Posterior cingulate gyrus (tissue), 11 donors: ENCODE measurements at places on chromosomes 2 and 18.

- no peak for DNase-seq
Observed at GRCh38 chr2:222057347-222058073, 241.3 kb downstream of the PAX3 start.

GRCh38 chr2:54672590-54673456 is 50.6 kb upstream of the EML6 start:
- DNase-seq: no peak

GRCh38 chr2:96534141-96534540 is 2.4 kb upstream of the ARID5A start:
- peak; percentile 2 for DNase-seq

DNA sequence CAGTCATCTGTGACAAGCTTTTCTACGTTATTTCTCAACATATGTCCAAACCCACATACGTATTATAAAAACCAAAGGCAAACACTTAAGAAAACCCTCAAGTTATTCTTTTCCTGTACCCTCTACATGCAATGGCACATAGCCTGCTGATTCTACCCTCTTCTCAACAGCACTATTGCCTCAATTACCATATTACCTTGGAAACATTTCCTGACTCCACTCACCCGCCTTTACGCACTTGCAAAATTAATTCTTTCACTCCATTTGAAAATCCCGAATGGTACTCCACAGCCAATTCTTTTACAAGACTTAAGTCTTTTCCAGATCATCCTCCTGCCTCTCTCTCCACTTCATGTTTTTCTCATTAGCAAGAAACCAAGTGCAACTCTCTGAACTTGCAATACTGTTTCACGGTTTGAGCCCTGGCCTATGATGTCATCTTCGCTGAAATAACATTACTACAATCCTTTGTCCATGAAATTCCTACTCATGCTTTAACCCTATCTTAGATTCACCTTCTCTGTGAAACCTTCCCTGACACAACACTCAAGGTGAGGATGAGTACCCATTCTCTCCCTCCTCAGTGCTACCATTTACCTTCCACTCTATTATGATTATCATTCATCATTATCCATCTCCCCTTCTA is 29.0 kb downstream of the SESTD1 start:
- DNase-seq: no peak

GRCh38 chr2:75994759-75995158 is 284.0 kb upstream of the GCFC2 start:
- no peak for DNase-seq

GRCh38 chr2:214630402-214631045 is 179.0 kb downstream of the BARD1 start:
- no peak for DNase-seq

- DNase-seq: no peak
Observed at GRCh38 chr2:168673265-168674189, 128.9 kb upstream of the NOSTRIN start.

DNA sequence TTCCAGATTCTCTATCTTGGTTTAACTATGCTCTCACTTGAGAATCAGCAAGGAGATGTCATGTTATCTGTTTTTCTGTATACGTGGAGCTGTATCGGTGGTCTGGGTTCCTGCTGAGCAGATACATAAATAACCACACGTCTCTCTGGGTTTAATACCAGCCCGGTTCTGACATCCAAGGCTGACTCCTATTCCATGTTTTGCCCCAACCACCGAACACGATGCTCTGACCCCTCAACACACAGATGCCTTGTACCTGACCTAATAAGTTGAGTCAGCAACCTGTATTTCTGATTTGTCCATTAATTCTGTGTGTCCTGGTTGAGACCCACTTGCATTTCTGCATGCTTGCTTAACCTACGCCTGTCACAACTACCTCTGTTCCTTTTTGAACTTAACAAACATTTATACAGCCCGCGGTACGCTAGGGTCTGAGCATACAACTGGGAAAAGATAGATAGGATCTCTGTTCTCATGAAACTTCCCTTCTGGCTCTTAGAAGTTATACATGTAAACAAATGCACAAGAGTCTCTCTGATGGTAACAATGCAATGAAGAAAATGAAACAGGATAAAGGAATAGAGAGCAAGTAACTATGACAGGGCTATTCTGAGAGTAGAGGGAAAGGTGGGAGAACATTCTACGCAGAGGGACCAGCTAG is 480.4 kb downstream of the PARD3B start:
- DNase-seq: no peak

DNA sequence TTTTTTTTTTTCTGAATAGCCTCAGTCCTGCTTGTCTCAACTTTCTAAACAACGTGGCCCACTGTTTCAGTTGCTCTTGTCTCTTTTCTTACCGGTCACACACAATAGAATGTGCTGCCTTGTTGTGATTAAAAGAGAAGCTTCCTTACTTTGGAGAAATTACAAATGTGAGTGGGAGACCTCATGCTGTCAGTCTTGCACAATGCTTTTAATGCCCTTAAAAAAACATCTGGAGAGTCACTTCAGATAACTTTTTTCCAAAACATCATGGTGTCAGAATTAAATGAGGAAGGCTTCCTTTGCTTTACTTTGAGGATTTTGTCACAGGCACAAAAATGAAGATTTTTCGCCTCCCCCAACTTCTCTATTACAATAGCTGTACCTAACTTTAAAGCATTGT is 37.7 kb downstream of the LHCGR start:
- DNase-seq: no peak

GRCh38 chr2:54954705-54955357 is 95.4 kb downstream of the RTN4 start:
- no peak for DNase-seq
